ENCODE measurements at places on chromosomes 4 and X.

GRCh38 chrX:47198026-47198686 lies 4.5 kb downstream of the UBA1 start:
- no peak for DNase-seq

GRCh38 chr4:161208564-161208963 lies 955.2 kb downstream of the FSTL5 start:
- no peak for DNase-seq

DNA sequence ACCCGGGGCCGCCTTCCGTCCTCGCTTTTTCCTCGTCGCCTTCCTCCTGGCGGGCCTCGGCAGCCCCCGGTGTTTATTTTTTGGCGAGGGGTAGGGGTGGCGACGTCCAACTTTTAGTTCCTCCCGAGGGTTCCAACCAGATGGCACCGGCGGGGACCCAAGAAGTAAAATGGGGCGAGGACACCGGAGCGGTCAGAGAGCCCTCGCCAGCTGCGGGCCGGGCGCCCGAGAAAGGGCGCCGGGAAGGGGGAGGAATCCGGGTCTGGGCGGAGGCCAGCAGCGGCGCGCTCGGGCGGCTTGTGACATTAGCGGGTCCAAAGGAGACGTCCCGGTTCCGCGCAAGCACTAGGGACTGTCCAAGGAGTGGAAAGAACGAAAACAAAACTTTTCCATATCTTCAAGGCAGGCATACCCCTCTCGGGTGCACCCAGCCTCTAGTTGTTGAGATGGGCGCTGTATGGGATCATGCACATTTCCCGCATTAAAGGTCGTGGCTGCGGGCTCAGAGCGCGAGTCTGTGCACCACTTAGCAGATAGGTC lies 691 bp upstream of the USP46 start:
- DNase-seq, result no peak

DNA sequence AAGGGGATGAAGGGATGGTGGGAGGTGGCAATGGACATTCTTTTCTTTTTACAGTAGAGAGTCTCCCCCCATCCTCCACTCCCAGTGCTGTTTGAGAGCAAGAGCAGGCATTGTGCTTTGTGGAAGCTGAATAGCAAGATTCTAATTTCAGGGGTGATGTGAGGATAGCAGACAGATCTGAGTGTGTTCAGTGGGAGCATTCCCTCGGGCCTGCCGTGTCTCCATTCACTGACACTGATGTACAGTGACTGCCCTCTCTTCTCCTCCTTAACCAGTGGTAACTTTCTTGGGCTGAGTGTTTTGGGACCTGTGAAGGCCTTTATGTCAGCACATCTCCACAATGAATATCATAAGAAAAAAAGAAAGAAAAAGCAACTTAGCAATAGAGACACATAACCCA lies 396.6 kb upstream of the RPS6KA3 start:
- no peak for DNase-seq

DNA sequence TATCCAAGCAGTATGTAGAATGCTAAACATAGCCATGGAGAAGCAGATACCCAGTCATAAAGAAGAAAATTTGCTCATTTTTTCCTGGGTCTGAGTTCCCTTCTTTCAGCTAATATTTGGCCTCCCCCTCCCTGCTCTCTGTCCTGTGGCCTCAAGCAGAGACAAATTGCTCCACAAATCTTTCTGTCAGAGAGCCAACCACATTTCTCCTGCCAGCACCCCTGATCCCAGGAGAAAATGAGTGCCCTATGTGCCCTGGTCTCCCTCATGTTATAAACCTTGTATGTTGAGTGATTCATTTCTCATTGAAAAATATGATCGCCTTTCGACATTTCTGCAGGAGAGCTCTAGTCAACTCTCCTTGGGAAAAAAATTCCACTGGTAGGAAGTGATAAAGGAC lies 82.0 kb downstream of the TMEM156 start:
- DNase-seq, result no peak

DNA sequence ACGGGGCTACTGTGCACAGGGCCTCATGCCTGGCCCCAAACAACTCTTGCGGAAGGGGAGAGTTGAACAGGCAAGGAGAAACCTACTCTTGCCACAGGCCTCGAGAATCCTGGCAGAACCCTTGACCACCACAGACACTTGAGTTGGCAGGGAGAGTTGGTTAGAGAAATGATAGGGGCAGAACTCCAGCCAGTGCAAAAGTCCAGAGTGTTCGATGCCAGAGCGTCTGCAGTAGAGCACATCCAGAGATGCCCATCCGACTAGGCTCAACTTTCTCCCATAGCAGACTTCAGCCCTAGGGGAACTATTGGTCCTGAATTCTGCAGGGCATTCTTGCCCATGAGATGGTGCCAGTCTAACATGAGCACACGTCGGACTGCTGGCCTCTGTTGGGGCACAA lies 45.4 kb upstream of the RADX start:
- no peak for DNase-seq

- DNase-seq, result no peak
Measured at GRCh38 chrX:38880296-38880854, 79.1 kb downstream of the MID1IP1 start.

DNA sequence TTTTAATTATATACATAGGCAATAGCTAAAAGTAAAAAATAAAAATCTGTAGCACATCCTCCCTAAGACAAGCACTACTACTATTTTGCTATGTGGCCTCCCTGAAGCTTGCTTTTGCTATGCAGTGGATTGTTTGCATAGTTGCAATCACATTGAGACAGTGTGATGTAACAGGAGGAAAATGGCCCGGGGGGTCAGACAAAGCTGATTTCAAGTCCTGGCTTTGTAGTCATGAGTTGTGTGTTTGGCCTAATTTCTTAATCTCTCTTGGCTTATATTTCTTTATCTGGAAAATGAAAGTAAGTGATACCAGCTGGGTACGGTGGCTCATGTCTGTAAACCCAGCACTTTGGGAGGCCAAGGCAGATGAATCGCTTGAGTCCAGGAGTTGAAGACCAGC lies 166.6 kb downstream of the LHFPL1 start:
- no peak for DNase-seq

DNA sequence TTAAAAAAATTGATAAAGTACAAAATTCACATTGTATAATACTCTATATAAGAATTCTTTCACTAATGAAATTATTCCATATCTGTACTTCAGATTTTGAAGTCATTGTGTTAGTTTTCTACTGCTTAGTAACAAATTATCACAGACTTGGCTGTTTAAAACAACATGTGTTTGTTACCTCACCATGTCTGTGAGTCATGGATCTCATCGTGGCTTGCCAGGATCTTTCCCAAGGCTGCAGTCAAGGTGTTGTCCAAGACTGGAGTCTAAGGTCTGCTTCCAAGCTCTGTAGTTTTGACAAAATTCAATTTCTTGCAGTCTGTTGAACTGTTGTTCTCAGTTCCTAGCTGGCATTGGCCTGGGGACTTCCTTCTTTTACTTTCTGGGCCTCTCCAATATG lies 1286.9 kb downstream of the ADGRL3 start:
- no peak for DNase-seq

DNA sequence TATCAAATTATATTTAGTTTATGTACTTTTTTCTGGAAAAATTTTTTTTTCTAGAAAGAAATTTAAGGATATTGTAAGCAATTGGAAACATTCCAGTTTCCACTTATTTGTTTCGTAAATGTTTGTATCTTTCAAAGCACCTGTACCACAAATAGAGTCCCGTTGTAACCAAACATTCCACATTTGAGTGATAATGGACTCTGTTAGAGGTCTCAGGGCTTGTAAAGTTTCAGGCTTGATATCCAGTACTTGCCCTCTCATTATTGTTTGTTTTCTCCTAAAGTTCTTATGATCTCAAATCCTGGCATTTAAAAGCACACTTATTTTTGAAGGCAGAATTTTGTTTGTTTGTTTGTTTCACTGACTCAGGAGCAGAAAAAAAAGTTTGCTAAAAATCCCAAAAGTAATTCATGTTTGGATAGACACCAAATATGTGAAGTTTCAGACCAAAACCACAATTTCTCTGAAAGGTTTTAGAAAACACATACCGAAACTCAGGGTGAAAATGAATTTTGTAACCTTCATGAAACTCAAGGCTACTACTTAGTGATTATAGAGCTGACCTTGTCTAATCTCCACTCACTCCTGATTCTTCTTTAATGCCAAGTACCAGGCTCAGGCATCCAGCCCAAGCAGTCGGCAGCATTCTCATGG lies 5.7 kb upstream of the TMEM192 start:
- no peak for DNase-seq

GRCh38 chrX:149433051-149433450 lies 72.1 kb downstream of the IDS start:
- DNase-seq, result no peak

DNA sequence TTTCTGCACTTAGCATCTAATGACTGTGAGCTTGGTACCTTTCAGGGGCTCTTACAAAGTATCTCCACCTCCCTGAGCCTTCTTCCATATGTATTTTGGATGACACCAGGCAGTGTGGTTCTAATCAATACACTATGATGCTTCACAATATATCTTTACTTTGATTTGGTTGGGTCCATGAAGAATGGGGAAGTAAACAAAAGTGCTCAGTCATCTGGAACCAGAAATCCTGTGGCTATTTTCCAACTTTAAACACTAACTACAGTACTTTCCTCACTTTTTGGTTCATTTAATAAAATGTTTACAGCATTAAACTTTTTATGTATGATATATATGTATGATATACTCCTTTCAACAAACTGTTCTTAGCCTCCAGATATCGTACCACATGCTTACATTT lies 216.4 kb upstream of the AFF2 start:
- DNase-seq, result no peak

DNA sequence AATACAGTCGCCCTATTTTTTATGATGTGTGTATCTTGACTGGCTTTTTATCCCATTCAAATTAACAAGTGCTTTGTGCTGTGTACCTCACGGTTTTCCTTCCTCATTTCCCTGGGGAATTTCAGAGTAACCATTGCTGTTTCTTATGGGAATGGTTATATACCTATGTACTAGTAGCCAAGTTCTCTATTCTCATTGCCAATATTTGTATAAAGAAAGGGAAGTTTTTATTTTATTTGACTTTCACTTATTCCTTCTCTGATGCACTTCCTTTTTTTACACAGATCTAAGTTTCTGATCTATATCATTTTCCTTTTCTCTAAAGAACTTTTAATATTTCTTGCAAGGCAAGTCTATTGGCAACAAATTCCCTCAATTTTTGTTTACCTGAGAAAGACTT lies 181.3 kb downstream of the SOWAHB start:
- DNase-seq, result no peak

DNA sequence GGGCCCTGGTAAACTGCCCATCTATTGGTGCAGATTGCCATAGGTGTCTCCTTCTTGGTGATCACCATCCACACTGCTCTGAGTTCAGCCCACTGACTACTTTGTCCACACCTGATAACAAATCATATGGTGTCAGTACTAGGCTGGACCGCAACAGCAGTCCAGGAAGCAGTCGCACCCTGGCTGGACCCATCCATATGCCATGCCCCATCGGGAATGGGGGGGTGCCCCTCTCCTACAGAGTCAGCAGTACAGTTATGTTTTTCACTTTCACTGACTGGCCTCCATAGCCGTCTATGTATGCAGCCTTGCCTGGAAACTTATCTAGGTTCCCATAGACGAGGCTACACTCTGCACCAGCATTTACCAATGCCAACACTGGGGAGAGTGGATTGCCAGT lies 226.1 kb downstream of the ADGRL3 start:
- no peak for DNase-seq

DNA sequence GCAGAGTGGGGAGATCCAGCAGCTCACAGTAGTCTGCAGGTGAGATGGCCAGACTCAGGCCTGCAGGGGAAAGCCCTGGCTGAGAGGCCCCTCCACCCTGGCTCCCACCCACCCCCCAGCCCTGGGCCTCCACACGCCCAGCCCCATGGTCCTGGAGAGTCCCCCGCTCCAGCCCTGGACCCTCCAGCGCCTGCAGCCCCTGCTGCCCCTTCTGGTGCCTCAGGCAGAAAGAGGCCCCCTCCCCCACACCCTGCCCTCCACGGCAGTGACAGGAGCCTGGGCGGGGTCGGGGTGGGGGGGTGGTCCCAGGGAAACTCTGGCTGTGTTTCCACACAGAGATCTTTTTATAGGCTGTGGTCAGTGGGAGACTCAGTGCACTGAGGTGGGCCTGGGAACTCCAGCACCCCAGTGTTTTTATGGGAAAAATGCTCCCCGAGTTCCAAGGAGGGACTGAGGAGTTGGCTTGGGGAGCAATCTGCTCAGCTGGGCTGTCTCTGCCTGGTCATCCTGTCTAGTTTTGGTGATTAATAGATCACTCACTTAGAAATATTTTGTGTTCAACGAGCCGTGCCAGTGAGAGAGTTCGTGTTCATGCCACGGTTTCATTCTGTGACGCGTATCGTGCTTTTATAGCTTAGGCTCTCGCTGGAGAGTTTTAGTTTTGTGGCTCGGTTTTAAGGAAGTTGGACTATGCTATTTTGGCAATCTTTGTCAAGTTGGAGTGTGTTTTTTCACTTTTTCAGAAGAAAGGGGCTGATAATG lies 53.1 kb upstream of the HGFAC start:
- DNase-seq, result no peak
